Temporal lobe (tissue), 4 donors: ENCODE measurements at places on chromosomes 11 and 22. TPM values are rescaled to one million over a fixed set of nuclear protein-coding genes. Genes with fewer than 3 reads are reported as not detected.

FAM227A gene
- total RNA-seq: 4.9 TPM

GRAMD1B gene
- 41.8 TPM for total RNA-seq

HTR3A gene
- total RNA-seq: 0.74 TPM

ARHGAP42 gene
- total RNA-seq: 7.4 TPM

SLCO2B1 gene
- 10.3 TPM for total RNA-seq

OR51T1 gene
- total RNA-seq: not detected

POU2AF2 gene
- total RNA-seq: not detected

KDM4E gene
- total RNA-seq: not detected

OR4D5 gene
- total RNA-seq: not detected

CCDC116 gene
- not detected for total RNA-seq

MS4A4A gene
- total RNA-seq: 1.2 TPM

SCUBE1 gene
- total RNA-seq: 42.8 TPM

C11orf21 gene
- 0.25 TPM for total RNA-seq

COMT gene
- 42.8 TPM for total RNA-seq

SHANK2 gene
- 41.6 TPM for total RNA-seq

FUT4 gene
- 6.1 TPM for total RNA-seq

CEND1 gene
- total RNA-seq: 8.6 TPM

PKNOX2 gene
- total RNA-seq: 5.4 TPM

TEAD1 gene
- total RNA-seq: 22.1 TPM

HEPN1 gene
- not detected for total RNA-seq

IGSF22 gene
- under 0.01 TPM for total RNA-seq

PRG2 gene
- not detected for total RNA-seq

ARSA gene
- total RNA-seq: 6.6 TPM

PDE3B gene
- 21.1 TPM for total RNA-seq

GUCY1A2 gene
- 109 TPM for total RNA-seq
